ENCODE measurements at places on chromosomes 11 and 22.
A peak's percentile ranks its signal among the peaks of the same experiment; 100 is the strongest.

DNA sequence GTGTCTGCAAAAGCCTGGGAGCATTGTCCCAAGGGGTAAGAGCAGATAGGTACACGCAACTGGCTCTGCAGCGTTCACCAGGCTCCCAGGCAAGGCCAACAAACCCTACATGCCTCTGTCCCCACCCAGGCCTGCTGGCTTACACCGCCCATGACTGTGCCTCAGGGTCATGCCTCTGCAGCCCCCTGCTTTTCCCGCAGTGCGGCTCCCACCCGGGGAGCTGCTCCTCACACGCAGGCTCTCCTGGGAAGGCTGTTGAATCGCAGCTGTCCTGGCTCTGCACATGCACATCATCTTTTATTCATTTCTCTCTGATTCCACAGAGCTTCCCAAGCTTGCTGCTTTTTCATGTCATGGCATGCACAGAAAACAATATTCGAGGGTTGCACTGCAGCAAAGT, 29.2 kb upstream of the B3GAT1 start:
- no peak for DNase-seq

DNA sequence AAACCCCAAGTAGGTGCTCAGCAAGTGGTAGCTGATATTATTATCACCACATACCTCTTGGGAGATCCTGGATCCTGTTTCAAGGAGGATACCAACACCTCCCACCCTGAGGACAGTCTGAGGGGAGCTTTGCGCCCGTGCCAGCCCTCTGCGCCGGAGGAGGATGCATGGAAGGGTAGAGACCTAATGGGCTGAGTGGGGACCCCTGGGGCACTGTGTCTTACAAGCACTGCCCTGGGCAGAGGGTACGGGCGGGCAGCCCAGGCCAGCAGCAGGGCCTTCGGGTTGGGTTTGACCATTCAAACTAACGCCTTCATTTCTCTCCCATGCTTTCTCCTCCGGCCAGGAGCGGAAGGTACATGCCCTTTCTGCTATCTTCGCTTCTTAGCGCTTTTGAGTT, 26.3 kb downstream of the MYBPC3 start:
- DNase-seq: no peak

- peak; percentile 41 for DNase-seq
These were observed 10.0 kb upstream of the MTMR3 start for GRCh38 chr22:29872989-29873388.

- no peak for DNase-seq
These were observed 12.1 kb downstream of the DPP3 start for GRCh38 chr11:66492161-66492865.

DNA sequence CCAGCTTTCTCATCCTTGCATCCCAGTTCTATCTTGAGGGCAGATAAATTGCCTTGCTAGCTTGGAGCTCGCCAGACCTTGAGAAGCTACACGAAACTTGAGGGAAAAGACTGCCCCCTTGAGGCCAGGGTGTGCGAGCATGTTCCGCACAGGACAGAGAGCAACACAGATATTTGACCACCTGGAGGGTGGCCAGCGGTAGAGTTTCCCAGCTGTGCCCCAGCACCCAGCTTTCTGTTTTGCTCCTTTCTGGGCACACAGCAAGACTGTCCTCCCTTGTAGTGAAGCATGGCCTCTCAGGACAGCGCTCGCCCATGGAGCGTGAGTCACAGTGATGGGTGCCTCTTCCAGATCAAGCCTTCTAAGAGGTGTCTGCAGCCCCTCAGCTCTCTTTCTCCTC, 23.5 kb downstream of the SPATA19 start:
- peak; percentile 82 for DNase-seq

DNA sequence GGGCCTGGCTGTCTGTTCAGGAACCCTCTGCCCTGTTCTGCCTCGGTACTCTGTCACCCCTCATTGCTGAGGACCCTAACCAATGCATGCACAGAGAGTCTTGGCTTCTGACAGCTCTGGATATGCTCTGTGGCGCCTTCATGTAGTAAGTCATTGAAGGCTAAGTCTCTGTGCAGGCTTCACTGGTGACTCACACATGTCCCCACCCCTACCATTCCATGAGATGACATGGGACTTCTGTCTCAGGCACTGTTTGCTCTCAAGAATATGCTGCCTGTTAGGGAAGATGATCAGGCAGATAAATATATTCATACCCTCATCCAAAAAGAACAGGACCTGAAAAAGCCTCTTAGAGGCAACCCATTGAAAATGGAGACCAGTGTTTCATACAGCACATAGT, 43.6 kb upstream of the HORMAD2 start:
- no peak for DNase-seq

DNA sequence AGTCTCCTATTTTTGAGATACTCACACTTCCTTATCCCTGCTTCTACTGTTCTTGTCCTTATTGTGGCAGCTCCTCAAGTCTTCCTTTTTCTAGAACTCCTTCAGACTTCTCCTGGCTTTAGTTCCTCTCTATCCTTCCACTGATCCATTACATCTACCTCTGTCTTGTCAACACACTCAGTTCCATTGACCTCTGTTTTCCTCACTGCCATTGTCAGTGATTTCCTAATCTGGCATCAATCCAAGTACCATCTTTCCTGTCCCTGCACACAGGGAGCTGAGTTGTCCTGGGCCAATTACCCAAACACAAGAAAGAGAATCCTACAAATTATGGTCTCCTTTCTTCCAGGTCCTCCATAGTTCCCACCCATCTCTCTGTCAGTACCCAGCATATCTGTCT, 27.9 kb upstream of the RIC3 start:
- no peak for DNase-seq

- no peak for DNase-seq
These were observed 49.7 kb downstream of the ARRB1 start for GRCh38 chr11:75301601-75302345.

GRCh38 chr22:39994566-39995392, at the start of gene FAM83F:
Gene FAM83F (plus strand): TSS chr22:39994954. CDS start chr22:39995043, 89 bp downstream.
- no peak for DNase-seq

GRCh38 chr11:60972182-60973030, 926 bp downstream of the CD6 start:
- no peak for DNase-seq

DNA sequence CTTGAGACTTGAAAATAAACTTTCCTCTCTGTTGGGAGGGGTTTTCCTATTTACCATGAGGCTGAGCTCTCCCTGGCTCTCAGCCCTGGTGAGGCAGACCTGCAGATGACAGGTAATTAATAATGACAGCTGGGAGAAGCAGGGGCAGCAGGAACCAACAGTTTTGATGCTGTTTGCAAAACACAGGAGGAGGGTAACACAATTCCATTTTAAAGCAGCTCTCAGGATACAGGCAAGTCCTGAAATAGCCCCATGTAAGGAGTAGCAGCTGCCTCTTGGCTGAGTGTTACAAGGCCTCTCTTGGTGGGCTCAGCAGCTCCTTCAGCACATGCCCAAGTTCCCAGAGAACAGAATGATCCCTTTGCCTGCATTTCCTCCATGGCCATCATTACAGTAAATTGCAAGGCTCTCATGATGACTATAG, 13.3 kb downstream of the PARVA start:
- no peak for DNase-seq

- DNase-seq: no peak
These were observed 8.1 kb downstream of the APOL6 start for GRCh38 chr22:35656284-35656752.

Measured in pons (tissue), 1 donor.